ENCODE measurements at places on chromosomes 13 and 19. TPM values are rescaled to one million over a fixed set of nuclear protein-coding genes. Genes with fewer than 3 reads are reported as not detected.

DNA sequence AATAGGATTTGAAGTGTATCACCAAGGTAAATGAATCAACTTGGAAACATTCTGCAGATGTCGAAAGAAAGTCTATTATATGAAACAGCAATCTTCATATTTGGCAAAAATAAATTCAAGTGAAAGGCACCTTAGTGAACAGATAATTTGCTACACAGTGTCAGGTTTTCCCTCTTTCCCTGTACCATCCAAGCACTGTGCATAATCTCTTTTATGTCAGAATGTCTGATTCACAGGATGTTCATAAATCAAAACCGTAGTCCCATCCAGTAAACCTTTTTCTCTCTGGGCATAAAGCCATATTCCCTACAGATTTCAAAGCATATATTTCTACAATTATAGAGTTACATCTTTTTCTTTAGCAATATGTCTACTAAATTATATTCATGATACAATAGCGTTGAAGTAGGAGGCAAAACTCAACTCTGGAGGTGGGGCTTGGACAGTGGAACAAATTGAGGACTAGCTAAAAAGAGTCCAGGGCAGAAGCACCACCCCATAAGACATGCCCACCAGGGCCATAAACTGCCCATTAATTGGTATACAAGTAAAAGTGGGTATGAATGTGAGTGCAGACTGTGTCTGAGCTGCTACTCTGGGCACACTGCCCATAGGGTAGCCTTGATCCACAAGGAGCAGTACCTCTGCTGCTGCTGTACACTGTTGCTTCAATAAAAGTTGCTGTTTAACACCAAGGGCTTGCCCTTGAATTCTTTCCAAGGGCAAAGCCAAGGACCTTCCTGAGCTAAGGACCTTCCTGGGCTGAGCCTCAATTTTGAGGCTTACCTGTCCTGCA, 72.1 kb upstream of the MYCBP2 start:
- no peak for DNase-seq

DNA sequence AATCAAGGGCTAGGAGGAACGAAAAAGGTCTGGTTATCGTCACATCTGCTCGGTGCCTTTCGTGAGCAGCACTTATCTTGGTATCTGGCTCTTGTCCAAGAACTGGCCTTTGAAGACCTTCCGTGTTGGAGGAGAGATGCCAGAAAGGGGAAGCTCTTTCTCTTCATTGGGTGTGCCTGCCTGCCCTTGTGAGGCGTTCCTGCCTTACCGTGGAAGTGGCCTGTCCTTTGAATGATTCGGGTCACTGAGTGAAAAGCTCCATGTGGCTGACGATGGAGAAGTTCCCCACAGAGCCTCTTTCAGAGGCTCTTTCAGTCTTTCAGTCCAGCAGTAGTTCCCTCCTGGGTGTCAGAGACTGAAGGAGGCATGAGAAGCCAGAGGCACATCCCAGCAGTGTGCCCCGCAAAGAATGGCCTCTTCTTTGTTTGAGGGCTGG, 121.5 kb upstream of the SLC10A2 start:
- DNase-seq, result peak; percentile 3

DNA sequence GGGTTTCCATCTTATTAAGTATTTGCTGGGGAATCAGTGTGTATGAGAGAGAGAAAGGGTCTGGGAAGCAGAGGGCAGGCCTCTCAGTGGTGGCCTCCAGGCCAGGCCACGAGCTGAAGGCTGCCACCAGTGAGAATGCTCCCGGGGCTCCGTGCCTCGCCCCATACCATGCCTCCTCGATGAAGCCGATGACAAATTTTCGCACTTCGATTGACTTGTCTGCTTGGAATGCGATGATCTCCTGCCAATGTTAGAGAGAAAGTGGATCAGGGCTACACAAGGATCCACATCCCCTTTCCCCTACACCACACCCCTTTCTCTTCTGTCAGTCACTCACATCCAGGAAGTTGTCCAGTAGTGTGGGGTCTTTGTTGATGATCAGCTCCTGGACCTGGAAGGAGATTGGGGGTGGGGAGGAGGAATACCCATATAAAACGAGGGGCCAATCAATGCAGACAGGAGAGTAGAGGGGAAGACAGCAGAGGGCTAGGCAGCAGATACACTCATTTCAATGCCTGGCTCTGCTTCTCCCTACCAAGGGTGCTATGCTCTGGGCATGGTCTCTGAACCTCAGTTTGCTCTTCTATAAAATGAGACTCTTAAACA, 10.7 kb downstream of the SYMPK start:
- peak; percentile 24 for DNase-seq

- DNase-seq, result no peak
Observed at GRCh38 chr13:26025196-26025595, 26.6 kb downstream of the SHISA2 start.

GRCh38 chr13:99926014-99926731, 45.4 kb downstream of the ZIC5 start:
- no peak for DNase-seq

LSR gene
- total RNA-seq, result 0.07 TPM

AMER2 gene
- total RNA-seq, result not detected

RGCC gene
- 2.3 TPM for total RNA-seq
